ENCODE measurements at places on chromosomes 11 and 22. TPM values are rescaled to one million over a fixed set of nuclear protein-coding genes. Genes with fewer than 3 reads are reported as not detected.

The USP47 gene
- total RNA-seq, result 30.3 TPM

The SMTNL1 gene
- not detected for total RNA-seq

The GAL3ST1 gene
- total RNA-seq, result not detected

The TTC28 gene
- 1.8 TPM for total RNA-seq

The MOGAT2 gene
- total RNA-seq, result not detected

The NRIP3 gene
- total RNA-seq, result 1.8 TPM

The CDPF1 gene
- total RNA-seq, result 7.5 TPM

The NEFH gene
- 3.6 TPM for total RNA-seq

The RAB39A gene
- total RNA-seq, result not detected

The OR51E2 gene
- total RNA-seq, result not detected

The HBG2 gene
- total RNA-seq, result not detected

The ARAP1 gene
- total RNA-seq, result 101 TPM

The UBQLNL gene
- not detected for total RNA-seq

The ANO5 gene
- not detected for total RNA-seq

The MLC1 gene
- 0.37 TPM for total RNA-seq

The C11orf86 gene
- total RNA-seq, result not detected

The TKFC gene
- total RNA-seq, result 35.8 TPM

The RASGRP2 gene
- not detected for total RNA-seq

The MFRP gene
- not detected for total RNA-seq

The TUB gene
- 1.3 TPM for total RNA-seq

The ANO9 gene
- 10.5 TPM for total RNA-seq

The DENND6B gene
- total RNA-seq, result 1.3 TPM

The KRTAP5-9 gene
- not detected for total RNA-seq

The UBASH3B gene
- 10.1 TPM for total RNA-seq

The PKP3 gene
- 520 TPM for total RNA-seq

Measured in airway epithelial cell (primary cell).